T-helper 9 cell (primary cell): ENCODE measurements at places on chromosomes 5 and 9.

GRCh38 chr5:155878991-155879575 lies 447.9 kb upstream of the SGCD start:
- no peak for DNase-seq

DNA sequence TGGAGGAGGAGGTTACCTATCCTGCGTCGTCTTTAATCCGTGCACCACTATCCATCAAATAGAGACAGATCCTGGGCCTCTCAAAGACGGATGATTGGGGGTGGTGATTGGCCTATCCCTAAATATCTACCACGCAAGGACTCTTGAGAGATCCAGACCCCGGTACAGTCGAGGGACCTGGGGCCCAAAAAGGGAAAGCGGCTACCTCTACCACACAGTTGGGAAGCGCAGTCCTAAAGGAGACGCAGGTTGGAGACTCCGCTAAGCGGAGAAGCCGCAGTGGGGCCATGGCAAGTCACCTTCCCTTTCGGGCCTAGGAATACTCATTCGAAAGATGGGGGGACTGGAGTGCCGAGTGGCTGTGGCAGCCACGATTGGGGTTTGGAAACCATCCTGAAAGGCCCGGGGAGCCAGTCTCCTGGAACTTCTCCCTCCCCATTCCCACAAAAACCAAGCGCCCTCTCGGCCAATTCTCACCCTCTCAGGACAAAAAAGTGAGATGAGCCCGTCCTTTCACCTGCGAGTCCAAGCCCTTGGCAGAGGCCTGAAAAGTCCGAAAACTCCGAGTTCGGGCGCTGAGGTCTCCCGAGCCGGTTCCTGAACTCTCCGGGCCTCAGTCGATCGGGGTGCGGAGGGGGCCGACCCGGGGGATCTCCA lies 499 bp upstream of the FOXE1 start:
- no peak for DNase-seq

- DNase-seq: no peak
Observed at GRCh38 chr5:137876101-137876500, 8.4 kb downstream of the MYOT start.

DNA sequence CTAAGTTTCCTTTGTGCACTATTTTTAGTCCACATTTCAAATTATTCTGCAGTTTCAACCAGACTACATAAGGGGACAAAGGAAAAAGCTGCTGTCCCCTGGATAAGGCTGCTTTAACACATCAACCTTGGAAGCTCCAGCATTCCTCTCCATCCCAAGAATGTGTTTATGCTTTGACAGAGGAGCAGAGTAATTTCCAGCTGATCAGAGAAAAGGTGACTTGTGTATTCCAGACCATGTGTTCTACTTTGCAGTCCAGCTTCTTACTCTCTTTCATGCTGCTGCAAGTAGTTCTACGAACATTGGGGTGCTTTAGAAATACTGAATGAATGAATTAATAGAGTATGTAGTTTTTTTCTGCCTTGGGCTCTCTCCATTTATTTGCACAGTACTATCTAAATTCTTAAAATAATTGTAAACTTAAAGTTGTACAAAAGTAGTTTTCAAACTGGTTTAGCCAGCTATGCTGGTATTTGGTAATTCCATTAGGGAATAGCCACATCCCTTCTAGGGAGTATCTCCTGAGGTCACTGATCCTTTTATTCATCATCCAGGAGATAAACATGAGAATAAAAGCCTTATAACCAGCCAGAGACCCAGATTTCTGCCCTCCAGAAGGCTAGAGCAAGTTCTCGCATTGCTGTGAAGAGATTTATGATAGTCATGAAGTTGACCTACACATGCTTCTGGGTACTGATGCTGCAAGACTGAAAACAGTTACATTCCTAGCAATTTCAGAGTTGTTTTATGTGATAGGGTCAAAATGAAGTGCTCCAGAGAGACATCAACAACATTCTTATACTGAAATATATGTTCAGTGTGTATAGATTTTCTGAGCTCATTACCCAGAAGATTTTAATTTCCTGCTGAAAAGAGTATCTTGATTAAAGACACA lies 215.2 kb downstream of the COMMD10 start:
- DNase-seq: no peak

GRCh38 chr5:149727336-149728035 lies 2.6 kb upstream of the PPARGC1B start:
- no peak for DNase-seq

DNA sequence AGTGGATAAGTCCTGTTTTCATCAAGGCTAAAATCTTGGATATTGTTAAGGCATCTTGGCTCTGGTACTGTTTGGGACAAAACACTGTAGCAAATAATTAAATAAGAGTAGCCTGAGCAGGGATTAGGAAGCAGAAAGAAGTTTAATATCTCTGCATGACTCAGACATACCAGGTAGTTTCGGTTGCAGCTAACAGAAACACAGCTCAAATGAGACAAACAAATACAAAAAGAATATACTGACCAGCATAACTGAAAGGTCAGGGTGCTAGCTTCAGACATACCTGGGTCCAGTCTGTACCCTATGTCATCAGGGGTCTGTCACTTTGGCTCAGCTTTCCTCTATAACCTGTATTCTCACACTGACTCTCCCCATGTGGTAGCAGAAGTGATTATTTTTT lies 156.4 kb upstream of the MAP3K1 start:
- DNase-seq: no peak

DNA sequence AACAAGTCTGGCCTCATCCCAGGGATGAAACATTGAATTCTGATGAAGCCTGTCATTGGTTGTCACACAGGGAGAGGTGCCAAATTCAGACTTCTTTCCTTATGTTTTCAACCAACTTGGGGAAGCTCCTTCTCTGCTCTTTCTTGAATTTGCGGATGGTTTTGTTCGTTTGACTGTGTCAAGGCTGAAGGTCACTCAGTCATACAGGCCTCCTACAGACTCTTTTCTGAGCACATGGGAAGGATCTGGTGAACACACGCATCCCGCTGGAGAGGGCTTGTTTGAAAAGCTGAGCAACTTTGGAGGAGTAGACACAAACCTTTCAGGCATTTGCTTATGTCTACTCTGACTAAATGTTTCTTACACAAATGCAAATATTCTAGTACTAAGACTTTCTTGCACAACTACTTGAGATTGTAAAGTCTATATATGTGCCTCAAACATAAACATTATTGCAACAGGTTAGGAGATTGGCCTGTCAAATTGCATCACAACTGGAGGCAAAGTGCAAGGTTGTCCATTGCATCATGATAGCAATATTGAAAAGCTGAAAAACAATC lies 151.5 kb upstream of the NR3C1 start:
- DNase-seq: no peak

DNA sequence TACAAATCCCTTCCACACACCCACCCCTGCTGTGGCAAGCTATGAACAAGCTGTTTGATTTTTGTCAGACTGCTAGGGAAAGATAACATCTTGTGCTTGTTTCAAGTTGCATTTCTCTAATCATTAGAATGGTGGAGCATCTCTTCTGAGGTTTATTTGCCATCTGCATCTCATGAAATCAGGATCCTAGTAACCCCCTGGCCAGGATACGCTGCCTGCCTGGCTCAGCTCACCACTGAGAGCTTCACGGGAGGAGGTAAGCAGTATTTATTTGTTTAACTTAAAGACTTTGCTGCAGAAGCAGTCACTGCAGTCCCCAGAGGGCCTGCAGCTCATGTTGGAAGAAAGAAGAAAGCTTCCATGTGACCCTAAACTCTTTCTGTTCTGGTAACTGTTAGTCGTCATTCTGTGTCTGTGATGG lies 83.3 kb upstream of the CXCL14 start:
- no peak for DNase-seq

DNA sequence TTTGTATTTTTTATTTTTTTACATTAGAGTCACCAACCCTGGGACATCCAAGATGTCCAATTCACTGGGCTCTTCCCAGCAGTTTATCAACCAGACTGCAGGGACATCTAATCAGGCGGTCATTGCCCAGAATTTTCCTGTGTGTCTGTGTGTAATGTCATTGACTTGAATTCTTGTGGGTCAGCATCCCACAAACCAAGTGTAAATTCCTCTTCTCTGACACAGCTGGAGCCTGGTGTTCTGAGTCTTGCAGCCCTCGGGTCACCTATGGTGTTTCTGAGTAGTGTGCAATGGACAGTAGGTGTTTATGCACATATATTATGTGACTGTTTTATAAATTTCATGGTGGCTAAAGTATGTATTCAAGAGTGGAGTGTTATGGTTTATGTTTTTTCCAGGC lies 815.7 kb downstream of the SEMA5A start:
- DNase-seq: no peak

DNA sequence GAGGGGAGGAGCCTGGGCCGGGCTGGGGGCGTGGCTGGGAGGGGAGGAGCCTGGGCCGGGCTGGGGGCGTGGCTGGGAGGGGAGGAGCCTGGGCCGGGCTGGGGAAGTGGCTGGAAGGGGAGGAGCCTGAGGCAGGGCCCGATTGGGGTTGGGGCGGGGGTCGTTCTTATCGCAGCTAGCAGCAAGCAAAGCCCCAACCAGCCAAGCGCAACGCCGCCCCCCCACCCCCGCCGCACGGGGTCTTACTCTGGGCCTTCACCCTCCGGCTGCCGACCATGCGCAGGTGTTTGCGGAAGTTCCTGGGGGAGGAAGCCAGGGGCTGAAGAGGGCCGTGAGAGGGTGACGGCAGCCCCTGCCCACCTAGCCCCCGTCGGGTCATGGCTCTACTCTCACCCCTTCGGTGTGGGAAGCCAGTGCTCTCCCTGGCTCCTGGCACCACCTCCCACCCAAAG lies 5.0 kb downstream of the NSMF start:
- peak; percentile 3 for DNase-seq

- DNase-seq: no peak
Observed at GRCh38 chr5:146595088-146595487, 79.1 kb upstream of the GPR151 start.

DNA sequence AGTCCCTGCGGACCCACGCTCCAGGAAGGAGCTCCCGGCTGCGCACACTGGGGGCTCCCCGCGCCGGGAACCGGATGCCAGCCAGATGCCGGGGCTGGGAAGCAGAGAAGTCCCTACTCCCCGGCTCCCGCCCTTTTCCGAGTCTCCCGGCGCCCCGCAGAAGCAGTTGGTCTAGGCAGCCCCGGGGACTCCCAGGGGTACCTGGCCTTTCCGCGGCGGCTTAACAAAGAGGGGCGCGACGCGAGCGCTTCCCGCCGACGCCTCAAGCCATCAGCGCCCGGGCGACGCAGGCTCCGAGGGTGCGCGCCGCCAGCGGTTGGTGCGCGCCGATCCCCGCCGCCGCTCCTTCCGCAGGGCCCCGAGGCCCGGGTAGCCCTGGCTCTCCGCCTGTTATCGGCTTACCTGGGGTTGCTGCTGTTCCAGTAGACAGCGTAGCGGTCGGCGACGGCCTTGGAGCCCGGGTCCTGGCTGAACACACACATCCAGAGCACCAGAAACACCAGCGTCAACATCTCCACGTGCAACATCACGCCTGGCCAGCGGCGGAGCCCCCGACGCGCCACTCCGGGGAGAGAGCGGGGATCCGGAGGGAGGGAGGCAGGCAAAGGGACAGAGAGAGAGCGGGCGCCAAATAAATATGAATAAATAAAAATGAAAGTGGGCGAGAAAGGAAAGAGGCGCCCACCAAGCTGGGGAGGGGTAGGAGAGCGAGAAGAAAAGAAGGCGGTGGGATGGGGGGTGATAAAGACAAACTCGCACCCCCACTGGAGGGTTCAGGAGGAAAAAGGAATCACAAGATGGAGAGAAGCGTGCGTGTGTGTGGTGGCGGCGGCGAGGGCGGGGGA lies 428 bp downstream of the EFNA5 start:
- DNase-seq: no peak

GRCh38 chr9:86926145-86926544 lies 21.2 kb downstream of the GAS1 start:
- DNase-seq: no peak

GRCh38 chr9:133734590-133735414 lies 3.4 kb downstream of the SARDH start:
- DNase-seq: no peak

GRCh38 chr5:153299891-153300290 lies 190.6 kb upstream of the GRIA1 start:
- no peak for DNase-seq

GRCh38 chr5:15577132-15577531 lies 77.2 kb downstream of the FBXL7 start:
- DNase-seq: no peak

GRCh38 chr9:134811673-134812342 lies 68.8 kb upstream of the FCN2 start:
- DNase-seq: no peak

GRCh38 chr9:104815851-104816565 lies 52.1 kb downstream of the NIPSNAP3B start:
- DNase-seq: no peak

DNA sequence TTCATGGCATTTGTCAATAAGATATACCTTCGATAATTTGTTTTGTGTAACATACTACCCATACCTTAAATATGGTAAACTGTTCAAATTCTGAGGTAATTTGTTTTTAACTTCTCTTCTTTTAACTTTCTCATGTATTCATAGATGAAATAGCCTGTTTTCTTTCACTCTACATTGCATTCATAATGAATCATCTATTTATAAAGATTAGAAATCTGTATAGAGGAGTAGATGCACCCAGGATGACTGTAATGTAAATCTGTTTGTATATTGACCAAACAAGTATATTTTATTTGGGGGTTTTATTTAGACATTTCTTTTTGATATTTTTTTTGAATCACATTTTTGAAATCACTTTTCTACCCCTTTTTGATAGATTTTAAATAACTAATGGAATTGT lies 144.6 kb downstream of the CD180 start:
- DNase-seq: no peak

- DNase-seq: no peak
Observed at GRCh38 chr5:139403418-139403786, 487 bp downstream of the SPATA24 start.

DNA sequence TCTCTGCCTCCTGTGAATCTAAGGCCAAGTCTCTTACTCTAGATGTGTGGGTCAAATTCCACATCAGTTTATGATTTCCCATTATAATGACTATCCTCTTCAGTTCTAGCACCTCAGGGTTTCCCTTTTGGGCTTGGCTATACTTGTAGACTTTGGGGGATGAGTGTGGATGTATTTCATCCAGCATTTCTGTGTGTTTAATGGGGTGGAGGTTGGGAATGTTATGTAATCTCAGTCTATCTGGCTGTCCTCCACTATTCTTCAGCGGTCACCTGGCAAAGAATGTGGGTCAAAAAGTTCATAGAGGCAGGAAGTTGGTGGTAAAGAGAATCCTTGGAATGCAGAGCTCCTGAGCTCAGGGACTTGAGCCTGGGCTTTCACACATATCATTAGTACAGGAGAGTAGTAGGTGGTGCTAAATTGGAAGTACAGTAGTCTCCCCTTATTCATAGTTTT lies 64.9 kb downstream of the CFAP95 start:
- DNase-seq: no peak

DNA sequence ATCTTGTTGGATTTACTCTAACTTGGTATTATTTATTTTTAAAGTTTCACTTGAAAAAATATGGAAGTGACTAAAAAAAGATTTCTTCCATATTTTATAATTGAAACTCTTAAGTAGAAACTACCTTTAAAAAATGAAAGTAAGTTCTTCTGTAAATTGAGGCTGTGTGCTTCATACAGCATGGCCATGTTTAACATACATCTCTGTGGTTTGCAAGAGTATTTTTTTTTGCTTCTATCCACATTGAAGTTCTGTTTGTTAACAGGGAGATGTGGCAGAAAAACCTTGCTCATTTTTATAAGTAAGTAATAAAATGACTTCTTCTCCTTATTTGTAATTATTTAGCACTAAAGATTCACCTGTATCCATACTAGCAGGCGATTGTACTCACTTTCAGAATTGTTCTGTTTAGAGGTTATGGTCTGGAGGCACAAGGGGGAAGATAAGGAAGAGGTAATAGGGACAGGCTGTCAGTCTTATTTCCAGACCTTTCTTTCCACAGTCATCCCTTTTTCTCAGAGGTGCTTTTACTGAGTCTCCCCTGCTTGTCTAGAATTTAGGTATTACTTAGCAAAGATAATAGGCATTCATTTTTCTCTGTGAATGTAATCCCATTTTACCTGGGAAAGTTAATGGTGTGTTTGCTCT lies 16.0 kb downstream of the FYB1 start:
- DNase-seq: no peak
